Activated CD4-positive, alpha-beta T cell treated with anti-CD3 and anti-CD28 coated beads, Interleukin-2, amount 50 U/mL, for 16 hours (primary cell): ENCODE measurements at places on chromosomes 16 and 17.

DNA sequence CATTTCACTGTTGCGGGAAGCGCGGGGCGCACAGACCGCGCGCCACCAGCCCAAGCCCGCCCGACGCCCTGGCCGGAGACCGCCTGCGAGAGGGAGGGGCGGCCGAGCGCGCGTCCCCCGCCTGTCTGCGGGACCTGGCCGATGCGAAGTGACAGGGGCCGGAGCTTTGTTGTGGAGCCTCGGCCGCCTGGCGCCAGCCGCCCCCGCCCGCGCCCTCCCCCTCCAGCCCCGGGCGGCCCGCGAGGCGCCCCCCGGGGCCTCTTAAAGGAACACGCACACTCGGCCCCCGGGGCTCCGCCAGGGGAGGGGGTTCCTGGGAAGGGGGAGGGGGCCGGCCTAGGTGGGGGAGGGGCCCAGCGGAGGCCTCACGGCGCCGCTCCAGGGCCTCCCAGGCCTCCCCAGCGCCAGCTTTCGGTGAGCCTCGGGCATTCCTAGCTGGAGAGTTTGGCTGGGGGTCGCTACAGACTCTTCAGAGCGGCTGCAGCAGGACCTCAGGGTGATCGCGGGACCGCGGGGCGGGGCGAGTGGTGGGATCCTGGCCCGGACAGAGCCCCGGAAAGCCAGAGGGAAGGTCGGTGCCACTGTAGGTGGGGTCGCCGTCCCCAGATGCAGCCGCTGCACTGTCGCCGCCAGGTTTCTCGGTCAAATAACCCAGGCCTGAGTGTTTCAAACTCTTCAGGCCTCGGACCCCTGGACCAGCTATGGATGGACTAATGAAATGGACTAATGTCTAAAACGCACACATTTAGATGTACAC is 2.4 kb upstream of the TBX2 start:
- no peak for DNase-seq

DNA sequence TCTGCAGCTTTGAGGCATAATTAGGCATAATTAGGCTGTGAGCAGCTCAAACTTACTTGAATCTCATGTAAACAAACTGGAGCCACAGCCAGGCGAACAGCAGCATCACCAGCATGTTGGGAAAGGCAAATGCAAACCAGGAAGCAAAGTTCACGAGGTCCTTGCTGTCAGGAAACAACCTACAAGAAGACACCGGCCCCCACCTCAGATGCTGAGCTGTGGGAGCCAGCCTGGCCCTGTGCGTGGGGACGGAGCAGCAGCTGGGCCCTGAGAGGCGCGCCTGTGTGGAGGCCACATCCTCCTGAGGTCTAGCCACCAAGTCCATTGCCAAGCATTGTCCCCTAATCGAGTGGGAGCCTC is 12.2 kb downstream of the SLC13A5 start:
- no peak for DNase-seq

- DNase-seq, result no peak
These were observed 19.4 kb upstream of the ABCA3 start for GRCh38 chr16:2359919-2360318.

- no peak for DNase-seq
These were observed 3.4 kb upstream of the ENGASE start for GRCh38 chr17:79071161-79071740.

- DNase-seq, result no peak
These were observed 6.6 kb downstream of the ABCA5 start for GRCh38 chr17:69320210-69320907.

- DNase-seq, result no peak
These were observed 723 bp downstream of the NTHL1 start for GRCh38 chr16:2046893-2047329.

- no peak for DNase-seq
These were observed 4.3 kb downstream of the ADAT1 start for GRCh38 chr16:75618780-75619179.

- DNase-seq, result no peak
These were observed 498 bp downstream of the PKMYT1 start for GRCh38 chr16:2979669-2980226.

GRCh38 chr16:85289760-85290625 is 177.7 kb upstream of the CIBAR2 start:
- DNase-seq, result no peak

DNA sequence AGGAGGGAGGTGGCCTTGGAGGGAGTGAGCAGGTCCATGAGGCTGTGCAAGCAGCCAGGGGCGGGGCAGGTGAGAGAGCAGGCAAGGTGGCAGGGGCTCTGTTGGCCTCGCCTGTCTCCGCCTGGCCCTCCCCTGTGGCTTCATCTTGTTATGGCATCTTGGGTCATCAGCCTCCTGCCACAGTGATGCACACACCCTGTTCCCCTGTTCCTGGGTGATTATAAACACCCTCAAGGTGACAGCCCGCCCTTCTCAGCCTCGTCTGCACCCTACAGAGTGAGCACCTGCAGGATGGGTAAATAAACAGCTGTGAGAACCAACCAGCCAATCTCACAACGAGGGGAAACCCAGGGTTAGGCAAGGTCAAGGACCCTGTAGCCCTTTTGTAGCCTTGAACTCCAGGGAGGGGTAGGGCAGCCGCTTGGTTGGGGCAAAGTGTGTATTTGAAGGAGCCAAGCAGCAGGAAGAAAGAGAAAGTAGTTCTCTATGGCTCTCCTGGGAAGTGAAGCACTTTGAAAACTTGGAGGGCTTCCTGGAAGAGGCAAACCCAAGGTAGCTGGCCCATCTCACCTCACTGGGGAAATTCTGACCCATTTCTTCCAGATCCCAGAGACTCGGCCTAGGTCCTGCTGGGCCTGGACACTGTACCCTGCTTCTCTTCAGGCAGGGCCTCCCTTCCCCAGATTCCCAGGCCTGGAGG is 60.6 kb downstream of the NT5M start:
- DNase-seq, result no peak

DNA sequence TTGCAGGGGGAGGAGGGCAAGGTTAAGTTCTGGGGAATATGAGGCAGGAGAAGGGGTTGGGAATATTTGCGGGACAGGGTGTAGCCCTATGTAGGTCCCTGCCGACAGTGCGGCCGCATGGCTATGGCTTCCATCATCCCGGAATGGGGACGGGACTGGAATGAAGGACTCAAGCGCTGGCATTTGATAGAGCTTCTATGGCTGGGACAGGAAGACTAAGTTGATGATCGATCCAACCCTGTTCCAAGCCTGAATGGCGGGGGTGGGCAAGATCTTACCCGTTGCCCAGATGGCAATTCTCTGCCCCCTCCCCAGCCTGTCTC is 47.1 kb downstream of the SRCIN1 start:
- no peak for DNase-seq

GRCh38 chr16:4116325-4117249 is at the start of gene ADCY9:
ADCY9 (minus strand) TSS chr16:4116442; CDS start chr16:4115442, 1,000 bp downstream.
- peak; percentile 68 for DNase-seq

DNA sequence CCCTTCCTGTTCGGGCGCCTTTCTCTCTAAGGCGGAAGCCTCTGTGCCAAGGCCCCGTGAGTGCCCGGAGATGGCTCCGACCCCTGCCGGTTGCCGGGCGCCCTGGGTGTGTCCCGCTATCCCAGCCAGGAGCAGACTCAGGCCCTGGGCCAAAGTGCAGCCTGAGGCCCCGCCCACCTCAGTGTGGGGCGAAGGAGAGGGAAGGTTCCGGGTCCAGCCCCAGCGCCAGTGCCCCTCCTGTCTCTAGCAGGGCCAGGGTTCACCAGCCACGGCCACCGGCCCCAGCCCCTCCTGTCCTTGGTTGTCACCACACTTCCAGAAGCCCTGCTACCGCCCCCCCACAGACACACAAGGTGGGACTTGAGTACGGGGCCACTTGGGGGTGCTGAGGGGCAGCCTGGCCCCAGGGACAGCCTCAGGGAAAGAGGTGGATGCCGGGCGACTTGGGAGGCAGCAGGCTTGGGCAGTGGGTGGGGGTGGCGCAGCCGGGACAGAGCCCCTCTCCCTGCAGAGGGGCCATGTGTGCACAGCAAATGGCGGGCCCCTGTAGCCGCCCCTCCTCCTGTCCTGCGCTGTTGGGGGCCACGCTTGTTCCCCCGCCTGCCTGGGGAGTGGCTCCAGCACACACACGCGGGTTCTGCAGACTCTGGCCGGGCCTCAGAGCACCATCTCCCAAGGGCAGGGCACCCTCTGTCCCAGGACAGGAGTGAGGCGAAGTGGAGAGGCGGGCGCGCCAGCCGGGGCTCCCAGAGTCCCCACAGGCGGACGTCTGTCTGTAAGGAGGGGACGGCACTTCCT is 6.0 kb downstream of the C1QTNF8 start:
- no peak for DNase-seq

DNA sequence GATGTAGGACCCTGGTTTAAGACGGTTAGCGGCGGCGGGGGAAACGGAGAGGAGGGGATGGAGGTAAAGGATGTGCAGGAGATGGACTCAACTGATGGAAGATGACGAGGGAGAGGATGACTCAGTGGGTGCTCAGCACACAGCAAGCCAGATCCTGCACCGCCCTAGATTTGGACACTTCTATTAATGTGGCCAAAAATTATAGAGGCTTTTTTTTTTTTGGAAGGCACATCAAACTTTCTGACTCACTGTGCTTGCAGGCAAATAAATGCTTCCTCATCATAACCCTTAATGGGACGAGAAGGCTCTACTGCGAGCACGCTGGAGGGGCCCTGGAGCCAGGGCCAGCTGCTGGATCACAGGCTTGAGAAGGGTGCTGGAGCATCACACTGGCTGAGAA is 36.0 kb downstream of the RTN4RL1 start:
- DNase-seq, result no peak

DNA sequence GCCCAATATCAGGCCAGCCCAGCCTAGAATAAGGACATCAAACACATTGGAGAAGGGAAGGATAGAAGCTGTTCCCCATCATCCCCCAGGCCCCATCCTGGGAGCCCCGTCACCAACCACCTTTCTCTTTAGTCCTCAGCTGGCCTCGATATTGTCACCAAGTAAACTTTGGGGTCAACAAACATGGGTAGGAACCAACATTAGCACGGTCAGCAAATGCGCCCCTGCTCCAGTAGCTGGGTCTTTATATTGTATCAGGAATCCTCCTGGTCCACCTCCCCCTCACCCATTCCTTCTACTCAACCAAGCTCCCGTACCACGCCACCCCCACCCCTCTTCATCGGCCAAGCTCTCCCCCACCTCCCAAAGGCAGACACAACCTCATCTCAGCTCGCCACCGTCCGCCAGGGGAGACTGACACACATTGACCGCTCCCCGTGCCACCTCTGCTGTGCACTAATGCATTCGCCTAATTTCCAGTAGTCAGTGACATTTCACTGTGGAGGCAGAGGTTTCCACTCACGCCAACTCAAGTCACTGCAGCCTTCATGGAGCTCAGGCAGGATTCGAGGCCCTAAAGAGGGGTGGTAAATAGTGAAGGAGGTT is 20.7 kb upstream of the CBX2 start:
- no peak for DNase-seq

DNA sequence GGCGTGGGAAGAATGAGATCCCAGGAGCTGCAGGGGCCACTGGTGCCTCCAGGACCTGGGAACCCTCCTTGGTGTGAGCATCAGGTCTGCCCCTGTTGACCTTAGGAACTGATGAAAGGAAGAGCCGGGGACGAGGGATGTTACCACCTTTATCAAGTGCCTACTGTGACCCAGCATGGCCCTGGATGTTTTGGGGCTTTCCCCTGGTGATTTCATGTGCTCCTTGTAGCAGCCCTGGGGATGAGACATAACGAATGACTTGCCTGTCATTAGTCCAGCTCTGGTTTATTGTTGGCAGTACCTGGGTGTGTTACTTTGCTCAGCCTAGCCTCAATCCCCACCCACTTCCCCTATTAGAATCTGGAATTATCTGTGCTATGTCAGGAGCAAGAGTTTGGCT is 39.9 kb downstream of the WSCD1 start:
- no peak for DNase-seq

GRCh38 chr17:4939546-4939795 is 375 bp downstream of the SLC25A11 start:
- DNase-seq, result no peak

GRCh38 chr17:50026046-50026675 is 29.7 kb upstream of the ITGA3 start:
- no peak for DNase-seq

GRCh38 chr17:8719291-8720246 is 25.1 kb downstream of the CCDC42 start:
- DNase-seq, result no peak

DNA sequence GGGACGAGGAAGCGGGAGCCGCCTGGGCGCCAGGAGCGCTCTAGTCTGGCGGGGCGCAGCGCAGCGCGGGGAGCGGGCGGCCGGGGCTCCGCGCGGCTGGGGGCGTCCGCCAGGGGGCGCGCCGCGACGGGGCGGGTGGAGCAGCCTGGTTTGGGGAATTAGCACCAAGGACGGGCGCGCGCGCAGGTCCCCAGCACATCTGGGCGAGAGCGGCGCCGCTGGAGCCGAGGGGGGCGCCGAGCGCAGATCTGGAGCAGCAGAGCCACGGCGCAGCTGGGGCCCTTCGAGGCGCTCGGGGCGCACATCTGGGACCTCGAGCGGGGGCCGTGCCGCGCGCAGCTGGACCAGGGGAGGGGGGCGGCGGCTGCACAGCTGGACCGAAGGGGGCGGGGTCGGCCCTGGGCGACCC is at the start of gene NXPH3:
TSS of gene NXPH3 (plus strand) at position 193 of the 409 bp plus-strand sequence. CDS start 349 bp downstream, outside the sequence.
- peak; percentile 64 for DNase-seq

- no peak for DNase-seq
These were observed 103.9 kb downstream of the OR1D5 start for GRCh38 chr17:2959371-2960130.
